ENCODE measurements at places on chromosomes 1 and 21. TPM values are rescaled to one million over a fixed set of nuclear protein-coding genes. Genes with fewer than 3 reads are reported as not detected.

LORICRIN gene
- not detected for total RNA-seq

C1orf94 gene
- total RNA-seq = not detected

THEM5 gene
- total RNA-seq = not detected

AQP10 gene
- not detected for total RNA-seq

SELENBP1 gene
- total RNA-seq = 6.2 TPM

FLG2 gene
- total RNA-seq = not detected

RORC gene
- total RNA-seq = 0.04 TPM

Data from A549 treated with dexamethasone at 1 μM for 4 hours (cell line).